Fibroblast of skin of right quadriceps (primary cell): ENCODE measurements at places on chromosomes 3 and 15.

GRCh38 chr3:4729061-4729973 is 236.2 kb downstream of the ITPR1 start:
- no peak for DNase-seq

DNA sequence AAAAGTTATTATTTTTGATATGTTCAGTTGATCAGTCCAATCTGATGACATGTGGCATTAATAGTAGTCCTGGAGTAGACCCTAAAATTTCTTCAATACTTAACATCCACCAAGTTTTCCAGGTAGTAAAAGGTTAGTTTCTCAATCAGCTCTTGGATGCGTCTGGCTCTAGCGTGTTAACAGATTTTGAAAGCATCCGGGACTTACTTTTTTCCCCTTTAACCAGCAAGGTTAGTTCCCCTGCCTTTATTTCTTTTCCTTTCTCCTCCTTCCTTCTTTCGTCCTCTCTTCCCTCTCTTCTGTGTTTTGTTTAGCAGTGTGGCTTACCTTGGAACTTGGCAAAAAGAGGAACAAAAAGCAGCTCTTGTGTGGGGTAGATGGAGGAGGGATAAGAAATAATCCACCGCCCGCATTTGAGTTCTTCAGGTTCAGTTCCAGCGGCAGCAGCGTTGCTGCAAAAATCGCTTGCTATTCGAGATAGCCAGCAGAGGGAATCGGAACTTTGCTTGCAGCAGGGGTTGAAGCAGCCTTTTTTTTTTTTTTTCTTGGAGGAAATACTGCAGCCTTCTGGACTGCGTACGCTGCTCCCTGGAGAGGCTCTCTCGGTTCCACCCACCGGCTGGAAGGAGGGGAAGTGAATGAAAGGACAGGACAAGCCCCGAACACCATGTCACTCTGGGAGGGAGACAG is at the start of gene RBMS3:
Gene RBMS3 (plus strand): TSS at position 668 of the 690 bp plus-strand sequence.
- peak; percentile 97 for DNase-seq

GRCh38 chr3:173876476-173876875 is 478.9 kb downstream of the NLGN1 start:
- DNase-seq = no peak

- no peak for DNase-seq
These were observed 4.4 kb downstream of the DALRD3 start for GRCh38 chr3:49013738-49014660.

GRCh38 chr3:142636050-142636449 is 39.9 kb downstream of the PLS1 start:
- no peak for DNase-seq

DNA sequence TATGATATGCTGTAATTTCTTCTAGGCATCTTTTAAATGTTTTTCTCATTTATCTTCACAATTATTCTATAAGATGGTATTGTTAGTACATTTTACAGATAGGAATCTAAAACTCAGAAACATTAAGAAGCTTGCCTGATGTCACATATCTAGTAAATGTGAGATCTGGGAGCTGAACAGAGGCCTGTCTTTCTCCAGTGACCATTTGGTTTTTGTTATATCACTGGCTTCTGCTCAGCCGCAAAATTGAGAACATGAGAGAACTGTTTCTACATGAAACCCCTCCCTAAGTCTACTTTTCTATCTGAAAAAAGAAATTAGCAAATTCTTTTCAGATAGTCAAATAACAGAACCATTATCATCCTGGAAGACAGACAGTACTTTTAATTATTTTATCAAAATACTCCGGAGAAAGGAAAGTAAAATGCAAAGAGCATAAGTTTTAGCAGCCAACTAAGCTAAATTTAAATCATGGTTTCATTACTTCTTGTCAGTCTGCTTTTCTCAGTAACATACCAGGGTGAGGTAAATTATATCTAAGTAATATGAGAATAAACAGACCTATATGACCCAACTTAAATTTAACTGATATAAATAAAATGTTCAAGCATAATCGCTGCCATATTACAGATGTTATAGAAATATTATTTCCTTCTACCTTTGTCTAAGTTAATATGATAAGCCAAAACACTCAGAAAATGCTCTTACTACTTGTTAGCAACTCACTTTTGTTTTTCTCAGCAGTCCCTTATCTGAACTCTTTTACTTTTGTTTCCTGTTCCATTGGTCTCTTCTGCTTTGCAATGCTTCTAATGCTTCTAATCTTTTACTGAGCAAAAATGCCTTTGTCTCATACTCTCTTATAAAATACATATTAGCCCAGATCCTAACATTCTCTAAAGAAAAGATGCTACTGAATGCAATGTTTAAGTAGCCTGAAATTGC is 68.0 kb upstream of the MBNL1 start:
- no peak for DNase-seq

GRCh38 chr15:70528270-70528706 is 235.1 kb downstream of the UACA start:
- no peak for DNase-seq

- peak; percentile 65 for DNase-seq
These were observed 28.9 kb downstream of the IGSF10 start for GRCh38 chr3:151431940-151432339.

- no peak for DNase-seq
These were observed 311.0 kb downstream of the WDR72 start for GRCh38 chr15:53448232-53449015.

GRCh38 chr3:151443583-151443982 is 17.3 kb downstream of the IGSF10 start:
- no peak for DNase-seq

- DNase-seq = peak; percentile 26
These were observed 6.1 kb downstream of the ERICH6 start for GRCh38 chr3:150697646-150698045.

DNA sequence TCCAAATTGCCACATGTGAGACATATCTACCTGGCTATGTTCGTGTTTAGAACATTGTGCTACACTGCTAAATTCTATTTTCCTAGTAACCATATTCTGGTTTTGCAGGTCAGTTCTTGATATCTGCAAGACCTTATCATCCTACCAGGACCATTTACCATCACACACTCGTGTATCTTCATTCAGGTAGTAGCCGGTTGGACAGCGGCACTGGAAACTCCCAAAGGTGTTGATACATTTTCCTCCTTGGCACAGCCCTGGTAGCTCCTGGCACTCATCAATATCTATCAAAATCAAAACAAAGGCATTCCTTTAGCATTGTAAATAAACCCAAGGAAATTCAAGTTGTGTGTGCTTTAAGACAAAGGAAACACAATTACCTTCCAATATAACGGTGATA is 134.2 kb downstream of the DUT start:
- no peak for DNase-seq

DNA sequence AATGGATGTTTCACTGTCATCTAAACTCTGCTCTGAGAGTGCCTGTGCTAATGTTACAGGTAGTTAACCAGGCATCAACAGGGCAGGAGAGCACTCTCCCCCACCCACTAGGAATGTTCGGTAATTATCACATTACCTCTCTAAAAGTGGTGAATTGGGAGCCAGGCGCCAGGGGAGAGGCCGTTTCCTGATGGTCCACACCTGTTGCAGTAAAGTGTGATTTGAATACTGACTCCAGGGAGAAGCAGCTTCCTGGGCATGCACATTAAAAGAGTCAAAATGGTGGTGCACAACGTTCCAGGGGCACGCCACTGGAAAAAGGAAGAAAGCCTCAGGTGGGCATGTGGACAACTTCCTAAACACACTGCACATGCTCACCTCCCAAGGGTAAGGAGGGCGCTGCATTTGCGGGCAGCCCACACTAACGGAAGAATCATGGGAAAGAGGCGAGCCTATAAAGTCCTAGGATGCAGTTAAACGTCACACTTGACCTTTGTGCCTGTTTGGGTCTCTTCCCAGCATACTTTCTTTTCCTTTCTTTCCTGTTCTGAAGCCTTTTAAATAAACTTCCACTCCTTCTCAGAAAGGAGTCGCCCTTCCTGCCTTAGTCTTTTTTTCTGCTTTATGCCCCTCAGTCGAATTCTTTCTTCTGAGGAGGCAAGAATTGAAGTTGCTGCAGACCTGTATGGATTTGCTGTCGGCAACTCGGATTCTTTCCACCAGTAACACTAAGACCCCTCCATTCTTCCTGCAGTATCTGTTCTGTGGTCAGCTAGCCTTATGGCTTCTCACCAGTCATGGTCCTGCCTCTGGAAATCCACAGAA is 28.9 kb upstream of the GPD1L start:
- DNase-seq = no peak

DNA sequence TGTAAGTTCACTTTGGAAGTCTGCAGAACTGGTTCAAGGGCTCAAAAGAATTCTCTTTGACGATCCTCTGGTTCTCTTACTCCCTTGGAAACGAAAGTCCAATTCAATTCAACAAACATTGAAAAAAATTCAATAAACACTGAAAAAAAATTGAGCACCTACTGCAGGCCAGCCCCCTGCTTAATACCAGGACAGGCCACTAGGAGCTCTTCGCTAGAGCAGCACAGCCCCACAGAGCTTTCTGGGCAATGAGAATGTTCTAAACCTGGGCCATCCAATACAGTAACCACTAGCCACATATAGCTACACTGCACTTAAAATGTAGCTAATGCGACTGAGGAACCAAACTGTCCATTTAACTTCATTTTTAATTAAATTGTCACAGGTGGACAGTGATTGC is 50.4 kb upstream of the DCLK3 start:
- DNase-seq = no peak

GRCh38 chr3:52004163-52004787 is 8.6 kb upstream of the RPL29 start:
- peak; percentile 71 for DNase-seq

GRCh38 chr15:60821462-60822061 is 342.6 kb upstream of the ICE2 start:
- peak; percentile 10 for DNase-seq

DNA sequence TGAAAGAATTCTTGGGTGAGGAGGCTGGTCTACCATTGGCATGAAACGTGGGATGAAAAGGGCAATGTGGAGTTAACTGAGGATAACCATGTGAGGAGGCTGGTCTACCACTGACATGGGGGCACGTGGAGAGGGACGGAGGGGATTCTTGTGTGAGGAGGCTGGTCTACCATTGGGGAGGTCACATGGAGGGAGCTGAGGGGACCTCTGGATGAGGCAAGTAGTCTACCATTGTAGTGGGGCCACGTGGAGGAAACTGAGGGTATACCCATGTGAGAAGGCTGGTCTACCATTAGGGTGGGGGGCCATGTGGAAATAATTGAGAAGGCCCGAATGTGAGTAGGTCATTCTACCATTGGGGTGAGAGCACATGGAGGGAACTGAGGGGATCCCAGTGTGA is 154.1 kb downstream of the FBLN2 start:
- no peak for DNase-seq

- DNase-seq = no peak
These were observed 235.8 kb downstream of the RAP2B start for GRCh38 chr3:153397794-153398193.

GRCh38 chr3:179969525-179969924 is 67.2 kb downstream of the PEX5L start:
- peak; percentile 47 for DNase-seq

DNA sequence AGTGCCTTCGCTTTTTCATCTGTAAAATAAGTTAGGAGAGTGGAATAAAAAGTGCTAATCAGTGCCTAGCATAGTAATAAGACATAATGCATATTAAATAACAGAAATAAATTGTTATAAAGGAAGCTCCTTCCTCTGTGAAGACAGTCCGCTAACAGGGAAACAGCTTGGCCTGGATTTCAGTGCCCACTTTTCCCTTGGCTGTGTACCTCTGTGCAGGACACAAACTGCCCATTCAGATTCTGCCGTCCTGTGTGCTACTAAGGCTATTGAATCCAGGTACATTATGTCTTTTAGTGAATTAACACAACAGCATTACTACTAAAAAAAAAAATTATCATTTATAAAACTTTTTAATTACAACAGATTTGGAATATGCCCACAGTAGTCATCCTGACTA is 90.7 kb downstream of the TBL1XR1 start:
- no peak for DNase-seq

DNA sequence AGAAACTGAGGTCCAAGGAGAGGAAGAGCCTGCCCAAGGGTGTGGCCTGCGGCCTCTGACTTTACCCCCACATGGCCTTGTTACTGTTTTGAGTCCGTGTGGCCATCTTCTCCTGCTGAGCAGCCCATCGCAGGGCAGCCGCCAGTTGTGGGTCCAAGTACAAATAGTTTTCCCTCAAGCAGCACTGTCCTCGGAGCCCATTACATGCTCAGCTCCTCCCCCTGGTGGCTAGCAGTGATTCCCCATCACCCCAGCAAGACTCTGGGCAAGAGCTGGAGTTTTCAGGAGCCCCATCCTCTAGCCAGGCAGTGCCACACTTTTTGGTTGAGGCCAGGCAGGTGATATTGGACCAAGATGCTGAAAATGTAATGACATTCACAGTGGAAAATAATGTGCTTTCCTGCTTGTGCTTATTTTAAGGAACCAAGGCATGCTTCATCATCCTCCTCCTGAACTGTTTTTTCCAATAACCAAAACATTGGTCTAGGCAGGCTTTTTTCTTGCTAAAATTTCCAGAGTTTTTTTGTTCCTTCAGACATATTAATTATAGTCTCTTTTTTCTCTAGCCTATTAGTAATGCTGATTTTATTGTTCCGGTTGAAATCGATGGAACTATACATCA is 23.2 kb upstream of the VILL start:
- DNase-seq = peak; percentile 49

DNA sequence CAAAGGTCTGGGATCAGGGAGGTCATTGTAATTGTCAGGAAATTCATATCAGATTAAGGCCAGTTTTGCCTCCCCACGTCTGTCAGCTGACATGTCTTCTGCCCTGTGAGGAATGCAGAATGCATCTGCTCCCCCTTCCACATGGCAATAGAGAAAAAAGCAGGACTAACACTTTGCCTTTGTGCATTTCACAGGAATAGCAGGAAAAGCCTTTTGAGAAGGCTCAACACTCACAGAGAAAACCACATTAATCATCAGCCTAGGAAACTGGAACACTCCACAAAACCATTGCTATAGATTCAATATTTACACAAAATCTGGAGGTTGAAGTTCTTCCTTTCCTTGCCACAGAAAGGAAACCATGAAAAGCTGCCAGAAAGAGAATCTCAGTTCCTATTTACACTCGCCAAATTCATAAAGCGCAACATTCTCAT is 165.2 kb upstream of the HES1 start:
- DNase-seq = peak; percentile 44

GRCh38 chr3:85228966-85229365 is 270.2 kb downstream of the CADM2 start:
- no peak for DNase-seq

DNA sequence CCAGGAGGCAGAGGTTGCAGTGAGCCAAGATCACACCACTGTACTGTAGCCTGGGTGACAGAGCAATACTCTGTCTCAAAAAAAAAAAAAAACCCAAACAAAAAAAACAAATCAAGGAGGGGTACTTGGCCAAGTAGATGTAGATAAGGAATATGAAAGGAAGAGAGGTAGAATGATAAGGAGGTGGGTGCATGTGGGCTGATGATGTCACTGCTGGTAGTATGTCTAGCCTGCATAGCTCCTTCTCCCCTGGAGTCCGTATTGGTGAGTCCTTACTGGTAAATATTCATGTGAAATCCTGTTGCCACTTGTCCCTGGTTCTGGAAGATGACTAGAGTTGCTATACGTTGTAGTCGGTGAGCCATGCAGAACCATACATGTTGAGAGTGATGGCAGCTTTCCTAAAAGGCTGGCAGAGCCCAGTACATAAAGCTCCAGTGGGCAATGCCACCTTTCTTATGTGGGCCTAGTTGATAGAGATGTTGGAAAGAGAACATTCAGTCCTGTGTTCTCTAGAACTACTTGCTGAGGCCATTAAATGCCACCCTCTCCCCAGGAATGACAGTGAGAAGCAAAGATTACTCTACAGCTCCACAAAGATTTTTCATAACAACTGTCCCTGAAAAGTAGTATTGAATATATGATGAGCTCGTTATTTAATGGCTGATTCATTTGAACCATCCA is 11.0 kb downstream of the KAT2B start:
- no peak for DNase-seq
